RCC 7860 (cell line): ENCODE measurements at places on chromosomes 13 and 19.

- DNase-seq = no peak
These were observed 960 bp upstream of the GSX1 start for GRCh38 chr13:27791146-27791900.

- DNase-seq = no peak
These were observed 79.7 kb downstream of the STARD13 start for GRCh38 chr13:33205804-33206221.

- peak; percentile 63 for DNase-seq
These were observed 5.0 kb downstream of the RNF113B start for GRCh38 chr13:98171900-98172589.

DNA sequence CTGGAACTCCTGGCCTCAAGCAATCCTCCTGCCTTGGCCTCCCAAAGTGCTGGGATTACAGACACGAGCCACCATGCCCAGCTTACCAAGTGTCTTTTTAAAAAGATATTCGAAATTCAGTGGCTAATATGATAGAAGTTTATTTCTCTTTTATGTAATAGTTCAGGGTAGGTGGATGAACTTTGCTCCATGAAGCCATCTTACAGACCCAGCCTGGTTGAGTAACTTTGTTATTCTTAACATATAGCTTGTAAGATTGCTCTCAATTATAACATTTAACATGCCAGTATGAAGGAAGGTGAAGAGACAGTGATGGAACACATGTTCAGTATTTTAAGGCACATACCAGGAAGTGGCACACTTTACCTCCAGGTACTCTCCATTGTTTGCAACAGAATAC, 42.4 kb downstream of the ZIC2 start:
- DNase-seq = no peak

- no peak for DNase-seq
These were observed 718.5 kb downstream of the EFNB2 start for GRCh38 chr13:105816994-105817393.

DNA sequence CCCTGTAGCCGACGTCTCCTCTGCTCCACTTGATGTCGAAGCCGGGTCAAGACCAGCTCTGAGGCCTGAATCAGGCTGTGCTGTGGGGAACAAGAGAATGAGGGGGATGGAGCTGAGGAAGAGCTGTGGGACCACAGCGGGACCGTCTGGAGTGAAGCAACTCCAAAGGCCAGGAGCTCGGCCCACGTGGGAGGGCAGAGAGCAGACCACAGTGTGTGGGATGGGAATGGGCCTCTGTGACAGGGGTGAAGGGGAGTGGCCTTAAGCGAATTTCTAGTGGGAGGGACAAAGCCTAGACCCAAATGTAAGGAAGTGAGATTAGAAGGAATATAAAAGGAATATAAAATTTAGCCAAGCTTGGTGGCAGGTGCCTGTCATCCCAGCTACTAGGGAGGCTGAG, 3.8 kb upstream of the SLC8A2 start:
- DNase-seq = no peak

GRCh38 chr19:34766386-34766785, 6.6 kb downstream of the ZNF599 start:
- DNase-seq = no peak

DNA sequence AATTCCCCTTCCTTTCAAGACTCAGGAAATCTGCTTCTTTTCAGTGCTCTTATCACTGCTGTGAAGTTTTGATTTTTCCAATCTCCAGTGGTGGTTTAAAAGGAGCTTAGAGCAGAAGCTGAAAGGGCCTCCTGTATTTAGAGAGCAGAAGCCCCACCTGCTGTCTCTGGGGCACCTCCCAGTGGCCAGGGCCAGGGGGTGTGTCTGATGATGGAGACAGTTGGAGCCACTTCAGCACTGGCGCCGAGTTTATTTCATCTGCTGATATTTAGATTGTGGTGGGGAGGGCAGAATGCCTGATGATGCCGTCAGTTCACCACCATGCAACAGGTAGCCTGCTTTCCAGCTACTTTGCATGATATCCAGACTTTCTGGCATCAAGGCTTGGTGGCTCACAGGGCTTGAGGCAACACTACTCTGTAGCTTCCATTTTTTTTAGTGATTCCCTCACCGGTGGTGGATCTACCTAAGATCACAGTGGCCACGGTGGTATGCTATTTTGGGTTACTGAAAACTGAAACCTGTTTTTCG, 371.9 kb downstream of the KCNRG start:
- DNase-seq = no peak

- DNase-seq = no peak
These were observed 740 bp upstream of the CCDC61 start for GRCh38 chr19:45994456-45994997.

DNA sequence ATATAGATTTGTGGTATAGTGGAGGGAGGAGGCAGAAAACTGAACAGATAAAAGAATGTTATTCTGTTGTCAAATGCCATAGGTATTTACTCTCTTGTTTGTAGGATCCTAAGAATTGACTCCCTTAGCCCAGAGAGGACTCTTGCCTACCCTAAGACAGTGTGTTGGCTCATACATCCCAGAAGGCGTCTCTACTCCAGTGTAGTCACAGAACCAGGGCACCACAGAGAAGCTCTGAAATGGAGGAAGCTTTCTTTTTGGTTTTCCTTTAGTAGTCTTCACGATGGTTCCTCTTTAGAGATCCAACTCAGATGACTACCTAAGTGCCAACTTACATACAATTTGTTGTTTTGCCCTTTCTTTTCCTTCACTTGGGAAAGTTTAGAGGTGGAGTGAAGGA, 14.0 kb downstream of the GPR183 start:
- no peak for DNase-seq

DNA sequence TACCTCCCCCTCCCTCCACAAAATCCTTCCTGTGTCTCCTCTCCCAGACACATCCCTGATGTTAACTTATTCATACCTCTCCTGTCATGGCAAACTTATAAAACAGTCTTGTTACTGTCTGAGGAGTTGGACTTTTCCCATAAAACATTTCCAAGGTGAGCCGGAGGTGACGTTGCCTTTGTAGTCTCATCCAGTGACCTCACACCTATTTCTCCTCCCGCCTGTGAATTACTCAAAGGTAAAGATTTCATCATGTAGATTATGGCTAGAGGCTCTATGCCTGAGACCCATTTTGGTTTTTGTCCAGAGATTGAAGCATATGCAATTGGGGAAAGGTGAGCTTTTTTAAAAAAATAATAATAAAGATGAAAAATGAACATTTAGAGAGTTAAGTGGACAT, 529.0 kb downstream of the MYO16 start:
- no peak for DNase-seq

DNA sequence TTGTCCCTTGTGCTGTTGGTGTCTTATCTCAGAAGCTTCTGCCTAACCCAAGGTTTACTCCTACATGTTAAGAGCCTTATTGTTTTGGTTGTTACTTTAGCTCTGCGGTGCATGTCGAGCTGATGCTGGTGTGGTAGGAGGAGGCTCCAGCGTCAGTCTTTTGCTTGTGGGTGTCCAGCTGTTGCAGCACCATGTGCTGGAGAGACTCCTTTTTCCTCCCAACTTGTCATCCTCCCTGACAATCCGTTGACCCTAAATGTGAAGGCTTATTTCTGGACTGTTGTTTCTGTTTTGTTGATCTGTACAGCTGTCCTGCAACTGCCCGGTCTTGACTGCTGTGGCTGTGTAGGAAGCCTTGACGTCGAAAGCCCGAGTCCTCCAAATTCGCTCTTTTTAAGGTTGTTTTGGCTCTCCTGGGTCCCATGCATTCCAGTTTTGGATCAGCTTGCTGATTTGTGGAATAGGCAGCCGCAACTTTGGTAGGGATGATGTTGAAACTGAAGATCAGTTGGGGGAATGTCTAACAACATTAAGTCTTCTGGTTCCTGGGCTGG, 15.3 kb downstream of the NAXD start:
- no peak for DNase-seq

DNA sequence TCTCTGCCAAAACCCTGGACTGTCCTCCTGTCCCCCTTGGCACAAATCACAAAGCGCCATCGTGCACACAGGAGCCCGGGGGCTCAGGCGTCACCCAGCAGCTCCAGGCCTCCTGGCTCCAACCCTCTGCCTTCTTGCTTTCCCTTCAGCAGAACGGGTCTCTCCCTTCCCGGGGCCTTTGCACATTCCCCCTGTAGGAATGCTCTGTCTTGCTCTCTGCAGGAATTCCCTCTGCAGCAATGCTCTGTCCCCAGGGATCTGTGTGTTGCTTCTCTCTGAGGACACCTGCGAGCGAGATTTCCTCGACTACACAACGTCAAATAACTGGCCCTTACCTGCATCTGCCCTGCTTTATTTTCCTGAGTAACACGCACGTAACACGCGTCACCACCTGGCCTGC, 13.3 kb upstream of the RASA3 start:
- no peak for DNase-seq

- DNase-seq = peak; percentile 67
These were observed 31.3 kb upstream of the ISYNA1 start for GRCh38 chr19:18469069-18469846.

- DNase-seq = no peak
These were observed 4.9 kb upstream of the TIMM50 start for GRCh38 chr19:39475748-39476147.

GRCh38 chr19:28483197-28483596, 729.8 kb downstream of the UQCRFS1 start:
- DNase-seq = no peak

DNA sequence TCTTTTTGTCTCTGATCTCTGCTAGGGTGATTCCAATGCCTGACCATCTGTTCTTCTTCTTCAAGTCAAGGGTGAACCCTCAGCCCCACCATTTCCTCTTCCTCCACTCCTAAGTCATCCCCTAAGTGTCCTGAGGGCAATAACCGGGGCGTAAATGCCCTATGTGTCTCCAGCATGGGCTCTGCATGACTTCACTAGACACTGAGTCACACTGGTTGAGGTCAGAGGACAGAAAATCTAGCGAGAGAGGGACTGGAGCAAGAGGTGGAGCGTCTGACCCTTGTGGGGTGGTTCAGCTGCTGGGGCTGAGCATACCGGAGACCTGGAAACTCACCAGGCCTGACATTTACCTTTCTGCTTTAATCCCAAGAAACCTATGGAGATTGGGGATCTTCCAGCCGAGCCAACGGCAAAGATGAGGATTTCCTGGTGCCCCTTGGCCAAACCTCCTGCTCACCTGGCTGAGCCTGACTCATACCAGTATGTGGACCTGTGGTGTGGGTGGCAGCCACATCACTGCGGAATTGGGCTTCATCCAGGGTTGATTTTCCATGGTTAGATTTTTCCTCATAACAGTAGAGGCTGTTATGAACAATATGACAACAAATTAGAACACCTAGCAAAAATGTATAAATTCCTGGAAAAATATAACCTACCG, 26.9 kb downstream of the SCGB2B2 start:
- DNase-seq = peak; percentile 58

DNA sequence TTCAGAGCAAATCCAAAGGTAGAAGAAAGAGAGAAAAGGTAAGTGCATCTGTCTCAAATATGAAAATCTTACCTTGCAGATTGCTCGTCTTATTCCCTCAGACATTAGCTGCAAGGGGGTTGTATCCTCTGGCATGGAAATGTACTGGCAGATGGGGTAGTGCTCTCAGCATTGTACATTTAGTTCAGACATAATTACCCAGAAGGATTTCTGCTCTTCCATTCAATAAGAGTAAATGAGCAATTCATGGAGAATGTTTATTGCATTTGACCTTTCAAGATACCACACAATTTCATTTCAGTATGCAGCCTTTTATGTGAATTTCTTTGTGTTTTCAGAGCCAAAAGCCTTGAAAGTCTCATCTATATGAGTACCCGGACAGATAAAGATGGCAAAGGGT, 63.8 kb downstream of the SCEL start:
- no peak for DNase-seq

DNA sequence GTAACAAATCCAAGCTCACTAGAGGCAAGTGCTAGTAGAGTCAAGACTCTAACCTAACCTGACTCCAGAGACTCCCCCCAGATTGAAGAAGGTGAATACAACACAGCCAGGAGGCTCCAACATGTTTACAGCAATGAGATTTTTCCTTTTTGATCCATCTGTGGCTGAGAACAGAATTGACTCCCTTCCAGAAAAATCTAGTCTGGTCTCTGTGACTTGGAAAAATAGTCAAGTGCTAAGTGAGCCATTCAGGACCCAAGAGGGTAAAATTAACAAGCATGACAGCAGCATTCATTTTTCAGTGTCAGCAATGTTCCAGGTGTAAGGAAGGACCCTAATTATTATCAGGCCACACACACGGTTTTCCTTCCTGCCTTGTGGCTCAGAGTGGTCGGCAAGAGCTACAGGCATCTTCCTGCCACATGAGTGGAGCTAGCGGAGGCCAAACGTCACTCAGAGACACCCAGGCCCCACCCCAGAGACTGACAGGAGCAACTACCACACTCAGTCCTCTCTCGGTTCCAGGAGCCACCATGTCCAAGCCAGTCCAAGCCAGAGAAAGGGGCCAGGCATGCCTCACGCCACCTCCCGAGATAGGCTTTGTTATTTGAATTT, 395.1 kb downstream of the FOXO1 start:
- no peak for DNase-seq

DNA sequence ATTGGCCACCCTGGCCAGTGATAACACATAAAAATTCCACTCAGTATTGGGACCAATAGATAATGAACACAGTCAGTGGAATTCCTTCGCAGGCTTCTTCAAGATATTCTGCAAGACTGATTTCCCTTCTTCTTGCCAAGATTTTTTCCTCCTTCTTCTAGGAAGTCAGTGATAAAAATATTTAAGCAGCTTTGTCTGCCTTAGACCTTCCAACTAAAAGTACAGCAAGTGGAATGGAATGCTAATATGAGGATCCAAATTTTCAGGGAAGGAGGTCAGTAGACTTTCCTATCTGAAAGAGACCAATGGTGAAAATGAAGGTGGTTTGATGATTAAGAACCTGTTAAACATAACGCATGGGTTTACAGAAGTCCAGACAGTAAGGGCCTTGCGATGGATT, 9.6 kb downstream of the STARD13 start:
- DNase-seq = no peak

GRCh38 chr13:102620516-102620915, 23.7 kb downstream of the TPP2 start:
- DNase-seq = no peak

DNA sequence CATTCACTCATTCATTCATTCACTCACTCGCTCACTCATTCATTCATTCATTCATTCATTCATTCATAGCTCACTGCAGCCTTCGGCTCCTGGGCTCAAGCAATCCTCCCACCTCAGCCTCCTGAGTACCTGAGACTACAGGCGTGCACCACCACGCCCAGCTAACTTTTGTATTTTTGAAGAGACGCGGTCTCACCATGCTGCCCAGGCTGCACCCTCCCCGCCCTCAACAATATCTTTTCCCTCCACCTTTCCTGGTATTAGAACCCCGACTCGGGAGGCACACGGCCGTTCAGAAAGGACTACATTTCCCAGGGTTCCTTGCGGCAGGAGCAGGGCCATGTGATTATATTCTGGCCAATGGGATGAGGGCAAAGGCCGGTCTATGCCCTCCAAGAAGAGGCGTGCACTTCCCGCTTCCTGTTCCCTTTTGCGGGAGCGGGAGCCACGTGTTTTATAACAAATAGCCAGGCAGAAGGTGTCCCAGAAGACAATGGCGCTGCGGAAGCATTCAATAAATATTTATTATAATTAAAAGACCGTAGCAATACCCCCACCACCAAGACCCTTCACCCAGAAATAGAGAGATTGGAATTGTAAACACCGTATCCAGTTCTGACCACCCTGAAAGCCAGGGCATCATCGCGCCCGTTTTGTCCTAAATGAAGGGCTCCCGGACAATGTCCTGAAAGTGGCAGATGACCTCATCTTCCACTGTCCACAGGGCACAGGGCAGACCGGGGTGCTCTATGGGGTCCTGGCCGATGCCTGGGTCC, 15.9 kb downstream of the TICAM1 start:
- peak; percentile 30 for DNase-seq
